Stimulated activated CD8-positive, alpha-beta memory T cell treated with anti-CD3 and anti-CD28 coated beads, Interleukin-7, amount 100 ng/mL, for 48 hours (primary cell): ENCODE measurements at places on chromosomes 7 and 10.

DNA sequence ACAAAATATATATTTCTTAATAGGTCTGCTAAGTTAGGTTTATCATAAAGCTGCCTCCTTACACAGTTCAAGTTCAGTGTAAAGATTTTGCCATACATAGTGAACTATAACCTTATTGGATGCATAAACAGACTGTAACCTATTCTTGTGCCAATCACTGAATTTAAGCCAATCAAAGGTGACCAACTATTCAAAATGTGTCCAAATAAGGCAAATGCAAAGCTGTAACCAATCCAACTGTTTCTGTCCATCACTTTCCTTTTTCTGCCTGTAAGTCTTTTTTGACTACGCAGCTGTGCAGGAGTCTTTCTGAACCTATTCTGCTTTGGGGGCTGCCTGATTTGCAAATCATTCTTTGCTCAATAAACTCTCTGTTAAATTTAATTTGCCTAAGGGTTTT, 11.6 kb upstream of the DNMBP start:
- DNase-seq = no peak

DNA sequence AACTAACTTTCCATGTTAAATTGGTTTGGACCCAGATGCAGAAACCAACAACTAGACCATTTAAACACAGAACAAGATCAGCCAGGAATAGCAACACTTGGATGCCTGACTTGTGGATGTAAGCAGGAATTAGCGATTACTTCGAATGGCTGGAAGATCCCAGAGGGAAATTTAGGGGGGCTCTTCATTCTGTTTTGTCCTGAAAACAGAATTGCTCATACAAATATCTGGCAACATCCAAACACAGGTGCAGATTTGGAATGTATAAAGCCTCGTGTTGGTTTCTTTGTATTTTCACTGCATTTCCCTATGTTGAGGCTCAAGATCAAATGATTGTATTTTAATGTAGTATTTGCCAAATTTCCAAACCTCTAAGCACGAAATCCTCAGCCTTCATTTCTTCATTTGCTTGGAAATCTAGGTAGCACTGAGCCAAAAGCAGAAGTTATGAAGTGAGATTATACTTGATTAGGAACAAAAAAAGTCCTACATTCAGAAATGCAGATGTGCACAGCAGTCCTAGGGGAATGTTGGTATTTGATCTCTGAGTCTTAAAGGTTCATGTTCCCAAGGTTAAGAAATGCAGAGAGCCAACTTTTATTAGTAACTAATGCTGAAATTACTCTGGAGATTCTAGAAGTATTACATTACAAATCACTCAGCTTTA, 248.7 kb upstream of the TCF7L2 start:
- DNase-seq = no peak

- no peak for DNase-seq
Observed at GRCh38 chr7:96088579-96088978, 233.3 kb downstream of the SLC25A13 start.

GRCh38 chr10:70584366-70584765, 18.2 kb downstream of the PRF1 start:
- DNase-seq = no peak

DNA sequence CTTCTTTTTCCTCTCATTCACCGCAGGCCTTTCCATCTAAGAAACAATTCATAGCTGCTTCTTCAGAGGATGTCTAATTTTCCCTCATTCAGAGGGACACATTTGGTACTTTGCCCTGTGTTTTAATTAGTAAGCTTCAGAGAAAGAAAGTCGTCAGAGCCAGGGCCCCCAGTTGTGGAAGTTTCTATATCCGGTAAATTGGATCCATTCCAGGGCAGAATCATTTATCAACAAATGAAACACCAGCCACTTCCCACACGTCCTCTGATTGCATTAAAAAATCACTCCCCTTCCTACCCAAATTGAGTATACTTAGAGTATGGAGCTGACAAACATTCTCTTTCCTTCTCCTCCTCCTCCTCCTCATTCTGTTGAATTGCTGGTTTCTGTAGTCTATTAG, 205.8 kb upstream of the HDAC9 start:
- DNase-seq = no peak

- DNase-seq = no peak
Observed at GRCh38 chr7:129615018-129615417, 3.5 kb downstream of the NRF1 start.

- DNase-seq = no peak
Observed at GRCh38 chr7:33781167-33781566, 124.2 kb upstream of the BMPER start.

- no peak for DNase-seq
Observed at GRCh38 chr7:138658889-138659288, 42.3 kb downstream of the SVOPL start.

DNA sequence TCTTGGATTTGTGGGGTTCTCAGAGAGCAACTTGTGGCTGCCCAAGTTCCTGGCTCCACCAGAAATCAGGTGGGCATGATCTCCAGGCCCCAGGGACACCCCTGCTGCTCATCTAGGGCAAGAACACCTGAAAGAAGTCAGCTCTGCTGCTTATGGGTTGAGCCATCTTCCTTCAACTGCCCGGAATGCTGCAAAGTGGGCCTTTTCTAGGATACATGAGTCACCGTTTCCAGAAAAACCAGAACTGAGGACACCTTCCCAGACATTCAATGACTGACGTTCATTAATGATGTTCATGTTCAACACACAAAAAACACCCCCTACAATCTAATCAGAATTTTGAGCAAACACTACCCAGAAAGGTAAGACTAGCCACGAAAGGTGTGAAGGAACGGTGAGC, 98.0 kb downstream of the MAD1L1 start:
- no peak for DNase-seq

GRCh38 chr7:51973071-51973470, 656.5 kb upstream of the COBL start:
- no peak for DNase-seq

GRCh38 chr10:62895063-62895462, 78.9 kb upstream of the EGR2 start:
- no peak for DNase-seq

DNA sequence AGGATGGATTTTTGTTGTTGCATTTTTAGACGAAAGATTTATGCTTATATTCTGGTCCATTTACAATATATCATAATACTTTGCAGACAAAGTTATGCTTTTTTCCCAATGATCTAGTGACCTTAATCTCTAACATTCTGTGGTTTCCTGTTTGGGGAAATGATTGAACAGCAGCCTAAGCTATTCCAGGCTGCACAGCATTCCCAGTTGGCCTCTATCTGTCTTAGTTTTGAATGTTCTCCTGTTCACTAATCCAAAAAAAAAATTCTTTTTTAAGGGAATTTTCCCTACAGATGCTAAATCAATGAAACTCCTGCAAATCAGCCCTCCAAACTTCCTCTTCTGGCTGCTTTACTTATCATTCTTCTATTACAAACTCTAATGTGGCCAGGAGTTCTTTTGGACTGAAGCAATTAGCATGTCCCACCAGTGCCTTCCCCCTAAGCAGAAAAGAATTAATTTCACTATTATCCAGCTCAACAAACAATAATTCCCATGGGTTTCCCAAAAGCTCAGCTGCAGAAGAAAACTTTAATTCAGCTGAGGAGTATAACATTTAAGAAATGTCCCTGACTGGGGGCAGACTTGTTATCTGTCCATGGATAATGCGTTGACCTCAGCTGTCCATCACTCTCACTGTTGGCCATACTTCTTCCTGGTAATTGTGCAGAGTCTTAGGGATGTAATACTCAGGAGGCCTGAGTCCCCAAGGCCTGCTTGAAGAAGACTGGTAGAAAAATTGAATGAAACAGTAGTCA, 81.9 kb upstream of the TRIL start:
- DNase-seq = no peak

- no peak for DNase-seq
Observed at GRCh38 chr7:28958980-28959347, 834 bp upstream of the TRIL start.

DNA sequence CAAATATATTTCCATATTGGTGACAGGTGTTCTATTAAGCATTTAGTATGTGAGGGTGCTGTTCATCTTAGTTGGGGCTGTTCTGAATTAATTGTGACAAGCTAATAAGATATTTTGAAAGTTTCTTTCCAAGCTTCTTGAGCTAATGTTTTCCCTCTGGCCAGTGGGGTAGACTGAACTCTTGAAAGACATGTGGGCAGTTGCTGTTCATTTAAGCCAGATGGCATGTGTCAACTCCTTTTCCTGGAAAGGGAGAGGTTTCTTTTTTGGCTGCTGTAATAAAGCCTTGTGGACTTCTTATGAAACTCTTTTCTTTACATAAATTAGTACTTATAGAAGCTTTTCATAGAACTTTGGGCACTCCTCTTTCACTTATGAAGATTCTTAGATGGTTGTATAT, 21.7 kb downstream of the RAB18 start:
- DNase-seq = no peak

DNA sequence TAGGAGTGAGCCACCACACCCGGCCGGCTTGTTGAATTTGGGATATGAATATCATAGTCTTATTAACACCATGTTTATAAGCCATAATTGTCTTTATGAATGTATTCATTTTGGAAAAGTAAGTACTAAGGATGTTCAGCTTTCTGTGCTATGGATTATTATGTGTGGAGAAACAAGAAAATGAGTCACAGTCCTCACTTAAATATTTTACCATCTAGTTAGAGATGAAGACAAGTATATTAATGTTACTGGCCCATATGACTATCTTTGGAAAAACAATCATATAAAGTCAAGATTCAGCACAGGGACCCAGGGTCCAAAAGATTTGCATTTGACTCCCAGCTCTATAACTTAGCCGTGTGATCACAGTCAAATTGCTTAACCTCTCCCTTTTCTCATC, 9.8 kb upstream of the TOMM7 start:
- DNase-seq = no peak

- DNase-seq = no peak
Observed at GRCh38 chr7:151936207-151936606, 20.0 kb upstream of the GALNTL5 start.

GRCh38 chr7:128385988-128386925, 23.5 kb downstream of the IMPDH1 start:
- no peak for DNase-seq

DNA sequence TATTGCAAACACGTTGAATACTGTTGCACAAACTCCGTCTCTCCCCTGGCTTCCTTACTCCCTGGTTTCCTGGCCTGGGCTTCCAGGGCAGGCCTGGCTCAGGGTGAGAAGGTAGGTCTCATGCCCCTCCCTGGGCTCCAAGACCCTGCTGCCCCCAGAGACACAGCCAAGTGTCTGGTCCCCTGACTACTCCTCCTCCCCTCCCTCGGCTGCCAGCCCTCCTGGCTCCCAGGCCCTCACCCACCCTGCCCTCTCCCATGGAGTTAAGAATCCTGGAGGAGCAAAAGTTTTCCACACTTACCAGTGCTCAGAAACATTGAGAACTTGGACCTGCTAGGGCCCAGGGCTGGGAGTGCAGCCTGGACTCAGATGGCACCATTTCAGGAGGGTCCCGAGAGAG, 47.2 kb upstream of the RABGEF1 start:
- no peak for DNase-seq

GRCh38 chr10:13396369-13396768, 48.3 kb upstream of the SEPHS1 start:
- no peak for DNase-seq

DNA sequence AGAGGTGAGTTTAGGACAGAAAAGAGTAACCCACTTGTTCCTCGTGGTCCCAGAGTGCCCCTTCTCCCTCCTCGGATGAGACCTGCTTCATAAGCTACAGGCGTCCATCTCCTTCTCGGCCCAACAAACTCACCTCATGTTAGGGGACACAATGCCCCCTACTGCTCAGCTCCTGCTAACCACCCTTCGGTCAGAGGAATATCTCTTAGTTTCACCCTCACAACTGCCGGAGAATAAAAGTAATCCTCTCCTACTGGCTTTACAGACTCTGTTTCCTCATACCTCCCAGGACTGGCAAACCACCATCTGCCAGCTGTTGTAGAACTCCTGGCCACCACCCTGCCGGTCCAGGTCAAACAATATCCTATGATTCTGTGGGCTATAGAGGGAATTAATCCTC, 3.2 kb downstream of the AKR1B15 start:
- no peak for DNase-seq

DNA sequence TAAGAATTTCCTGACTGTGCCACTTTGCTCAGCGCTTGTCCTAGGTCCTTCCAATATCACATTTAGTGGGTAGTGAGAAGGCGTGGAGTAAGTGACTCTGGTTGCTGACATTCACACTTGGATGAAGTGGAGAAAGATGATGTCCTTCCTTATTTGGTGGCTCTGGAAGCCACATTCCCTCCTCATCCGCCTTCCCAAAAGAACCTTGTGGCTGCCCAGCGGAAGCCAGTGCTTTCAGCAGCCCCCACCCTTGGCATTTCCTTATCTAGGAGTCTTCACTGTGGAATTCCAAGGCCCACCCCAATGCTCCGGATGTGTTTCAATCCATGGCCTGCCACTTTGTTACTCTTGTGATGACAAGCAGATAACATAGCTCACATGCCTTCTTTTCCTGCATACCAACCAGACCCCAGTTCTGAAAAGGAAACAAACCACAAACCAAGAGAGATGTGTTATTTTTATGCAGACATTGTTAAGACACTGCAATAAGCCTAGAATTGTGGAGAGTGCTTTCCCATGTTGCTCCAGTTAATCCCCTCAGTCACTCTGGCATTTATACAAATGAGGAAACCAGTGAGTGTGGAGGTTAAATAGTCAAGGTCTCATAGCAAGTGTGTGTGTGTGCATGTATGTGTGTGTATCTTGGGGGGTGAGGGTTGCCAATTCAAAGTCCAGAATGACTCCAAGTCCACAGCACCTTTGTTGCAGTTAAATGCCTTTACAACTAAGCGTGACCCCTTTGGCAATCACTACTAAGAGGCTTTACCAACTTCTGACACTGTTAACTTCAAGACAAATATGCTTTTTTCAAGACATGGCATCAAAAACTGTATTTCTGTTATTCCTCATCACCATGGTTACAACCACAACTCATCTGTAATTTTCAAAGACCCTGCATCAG, 10.3 kb upstream of the ANKRD1 start:
- DNase-seq = no peak

DNA sequence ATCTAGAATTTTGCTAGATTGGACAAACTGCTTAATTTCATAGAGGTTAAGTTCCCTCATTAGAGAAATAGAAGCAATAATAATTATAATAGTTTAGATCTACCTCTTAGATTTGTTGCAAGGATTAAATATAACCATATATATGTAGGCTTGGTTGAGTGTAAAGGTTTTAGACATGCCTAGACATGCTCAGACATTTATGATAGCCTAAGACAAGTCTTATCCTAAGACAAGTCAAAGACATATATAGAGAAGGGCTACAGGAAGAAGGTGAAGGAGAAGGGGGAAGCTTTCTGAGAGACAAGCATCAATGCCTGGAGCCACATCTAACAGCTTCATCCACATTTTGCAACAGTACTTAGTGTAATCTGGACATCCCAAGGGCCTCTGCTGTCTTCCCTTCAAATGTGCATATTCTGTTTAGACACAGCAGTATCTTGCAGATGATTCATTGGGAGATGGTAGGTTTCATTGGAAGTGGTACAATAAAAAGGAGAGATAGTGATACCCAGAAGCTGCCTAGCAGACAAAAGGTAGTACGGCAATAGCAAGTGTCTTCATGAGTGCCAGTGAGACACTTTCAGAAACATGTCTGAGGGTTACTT, 146.5 kb downstream of the HGF start:
- DNase-seq = no peak
